ENCODE measurements at places on chromosomes 2 and 18.
A peak's percentile ranks its signal among the peaks of the same experiment; 100 is the strongest.

DNA sequence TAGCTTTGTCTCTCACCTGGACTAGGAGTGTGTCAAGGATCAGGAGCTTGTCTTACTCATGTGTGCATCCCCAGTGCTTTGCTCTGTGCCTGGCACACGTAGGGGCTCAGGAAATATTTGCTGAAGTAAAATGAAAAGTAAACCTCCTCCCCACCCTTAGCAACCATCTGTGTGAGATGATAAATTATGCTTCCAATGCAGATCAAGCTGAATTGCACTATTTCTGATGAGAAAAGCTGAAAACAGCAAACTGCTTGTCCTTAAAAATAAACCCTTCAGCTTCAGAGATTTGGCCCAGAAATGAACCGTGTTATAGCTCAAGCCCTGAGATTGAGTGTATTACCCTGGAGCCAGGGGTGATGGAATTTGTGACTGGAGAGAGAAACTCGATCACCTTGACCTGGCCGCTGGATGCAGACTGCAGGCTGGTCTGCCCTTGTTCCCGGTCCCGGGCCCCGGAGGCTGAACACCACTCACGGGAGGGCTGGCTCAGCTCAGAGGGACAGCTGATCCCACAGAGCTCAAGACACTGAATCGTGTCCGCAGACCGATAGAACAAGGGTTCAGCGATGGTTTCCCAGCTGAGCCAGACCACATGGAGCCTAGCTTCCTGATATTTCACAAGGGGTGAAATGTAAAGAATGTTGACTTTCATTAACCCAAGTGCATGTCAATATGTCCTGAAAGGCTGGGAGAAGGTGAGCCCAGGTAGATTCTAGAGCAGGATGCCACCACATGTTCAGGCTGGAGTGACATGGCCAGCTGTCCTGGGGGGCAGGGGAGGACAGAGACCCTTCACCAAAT, 50.5 kb downstream of the DDX1 start:
- DNase-seq: no peak

- DNase-seq: no peak
Observed at GRCh38 chr2:119508756-119509155, 15.5 kb downstream of the SCTR start.

DNA sequence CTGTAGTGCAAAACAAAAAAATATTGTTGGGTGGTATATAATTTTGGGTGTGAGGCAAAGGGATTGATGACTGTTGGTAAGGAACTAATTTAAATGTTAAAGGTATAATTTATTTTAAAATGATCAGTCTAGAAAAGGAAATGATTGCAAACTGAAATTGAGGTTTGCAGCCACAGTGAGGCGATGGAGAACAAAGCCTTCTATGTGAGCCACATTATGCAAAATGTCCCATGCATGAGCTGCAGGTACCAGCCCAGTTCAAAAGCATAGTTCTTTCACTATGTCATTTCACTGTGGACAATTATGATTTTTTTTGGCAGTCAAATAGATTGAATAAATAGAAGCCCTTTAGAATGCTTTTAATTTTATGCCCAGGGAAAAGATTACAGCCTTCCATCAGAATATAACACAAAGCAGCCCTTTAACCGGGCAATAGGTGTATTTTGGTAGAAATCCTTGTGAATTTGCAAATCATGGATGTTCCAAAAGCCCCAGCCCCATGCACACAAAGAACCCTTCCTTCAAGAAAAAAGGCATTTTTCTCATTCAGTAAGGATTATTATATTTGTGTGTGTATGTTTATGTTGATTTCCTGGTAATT, 1.7 kb downstream of the MAP2 start:
- no peak for DNase-seq

- DNase-seq: no peak
Observed at GRCh38 chr2:192687015-192687414, 492.3 kb upstream of the TMEFF2 start.

DNA sequence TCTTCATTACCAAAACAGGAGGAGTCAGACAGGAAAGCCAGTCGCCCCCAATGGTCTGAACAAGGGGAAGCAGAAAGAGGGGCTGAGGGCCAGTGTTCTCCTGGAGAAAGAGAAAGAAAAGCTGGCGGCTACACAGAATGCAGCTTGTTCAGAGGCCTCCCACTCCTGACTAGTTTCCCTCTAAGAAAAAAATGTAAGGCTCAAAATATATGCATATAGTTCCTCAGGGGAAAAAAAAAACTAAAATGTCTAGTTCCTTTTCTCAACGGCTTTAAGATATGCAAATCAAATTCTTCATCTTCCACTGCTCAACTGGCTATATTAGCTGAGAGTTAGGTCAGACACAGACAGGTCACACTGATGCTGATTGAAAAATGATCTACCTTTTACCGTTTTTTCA, 18.6 kb downstream of the MBOAT2 start:
- DNase-seq: no peak

GRCh38 chr2:102237176-102237575, 50.4 kb downstream of the IL1RL2 start:
- no peak for DNase-seq

- DNase-seq: no peak
Observed at GRCh38 chr2:212249451-212249850, 289.2 kb downstream of the ERBB4 start.

GRCh38 chr2:28080911-28081310, 190.4 kb downstream of the BABAM2 start:
- peak; percentile 47 for DNase-seq

GRCh38 chr2:84556190-84556589, 39.9 kb downstream of the DNAH6 start:
- DNase-seq: no peak

- DNase-seq: peak; percentile 80
Observed at GRCh38 chr2:177165061-177165583, 47.5 kb upstream of the HNRNPA3 start.

- DNase-seq: no peak
Observed at GRCh38 chr2:110198016-110198415, 6.8 kb downstream of the NPHP1 start.

GRCh38 chr2:219293736-219294231, 14.6 kb downstream of the DNAJB2 start:
- no peak for DNase-seq

GRCh38 chr18:13026583-13027270, 35.6 kb downstream of the CEP192 start:
- no peak for DNase-seq

- DNase-seq: no peak
Observed at GRCh38 chr2:78541088-78541450, 484.4 kb upstream of the REG3G start.

GRCh38 chr18:74914648-74915047, 294.3 kb downstream of the PTGR3 start:
- no peak for DNase-seq

- no peak for DNase-seq
Observed at GRCh38 chr2:8597559-8598225, 84.2 kb upstream of the ID2 start.

GRCh38 chr18:34493099-34493544, 217.0 kb upstream of the DTNA start:
- peak; percentile 74 for DNase-seq

DNA sequence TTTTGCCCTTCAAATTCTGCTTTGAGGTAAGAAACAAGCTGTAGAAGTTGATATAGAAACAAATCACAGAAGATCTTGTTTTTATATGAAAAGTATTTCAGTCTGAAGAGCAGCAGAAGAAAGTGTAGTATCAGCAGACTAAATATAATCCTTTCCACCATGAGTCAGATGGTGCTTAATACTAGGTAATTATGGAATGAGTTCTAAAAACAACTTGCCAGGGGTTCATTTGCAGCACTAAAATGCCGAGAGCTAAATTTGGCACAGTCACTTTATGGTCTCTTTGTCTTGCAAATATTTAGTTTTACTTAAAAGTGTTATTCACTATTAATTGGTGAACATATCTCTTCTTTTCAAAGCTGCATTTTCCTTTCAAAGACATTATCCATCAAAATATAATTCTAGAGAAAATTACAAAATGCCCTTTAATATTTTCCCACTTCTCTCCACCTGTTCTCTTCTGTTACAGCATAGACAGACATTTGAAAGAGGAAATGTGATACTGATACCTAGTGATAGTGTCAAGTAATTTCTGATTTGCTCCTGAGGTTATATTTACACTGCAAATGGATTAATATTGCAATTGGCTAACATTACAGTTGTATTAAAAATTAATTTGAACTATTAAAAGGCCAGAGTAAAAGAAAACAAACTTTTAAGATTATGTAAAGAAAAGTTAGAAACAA, 5.3 kb downstream of the MYL1 start:
- no peak for DNase-seq

DNA sequence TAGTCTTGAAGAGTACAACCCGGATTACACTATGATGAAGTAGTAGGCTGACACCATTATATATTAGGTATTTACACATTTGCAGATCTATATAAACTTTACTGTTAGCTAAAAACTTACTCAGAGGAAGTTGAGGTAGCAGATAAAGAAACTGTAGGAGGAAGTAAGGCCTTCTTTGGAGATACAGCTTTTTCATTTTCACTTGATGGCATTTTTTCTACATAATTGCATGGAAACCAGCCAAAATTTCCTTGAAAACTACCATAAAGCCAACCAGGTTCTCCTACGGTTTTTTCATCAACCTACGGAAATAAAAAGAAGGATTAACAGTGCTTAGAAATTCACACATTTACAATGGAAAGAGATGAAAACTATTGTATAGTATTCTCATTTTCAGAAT, 86.6 kb downstream of the FAM228A start:
- DNase-seq: no peak

GRCh38 chr18:79613186-79613931, 66.2 kb upstream of the CTDP1 start:
- DNase-seq: peak; percentile 35

Data from right forelimb (tissue), 1 donor.